ENCODE measurements at places on chromosomes 2 and 18.

GRCh38 chr2:182359990-182360662 is 66.7 kb downstream of the PDE1A start:
- no peak for DNase-seq

DNA sequence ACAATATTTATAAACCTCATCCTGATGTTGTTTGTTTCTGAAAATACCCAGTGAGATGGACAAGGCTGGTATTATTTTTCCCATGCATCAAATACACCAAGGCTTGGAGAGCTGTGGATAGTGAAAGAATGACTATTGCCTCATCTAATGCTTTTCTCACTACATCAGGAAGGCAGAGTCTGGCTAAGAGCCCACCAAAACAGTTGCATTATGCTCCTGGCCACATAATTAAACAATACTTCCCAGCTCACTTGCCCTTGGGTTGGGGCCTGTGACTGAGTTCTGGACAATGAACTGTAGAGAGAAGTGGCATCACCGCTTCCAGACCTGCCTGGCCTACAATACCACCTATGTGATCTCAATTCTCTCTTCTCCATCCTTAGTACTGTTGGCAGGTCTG is 46.4 kb upstream of the REEP1 start:
- DNase-seq, result no peak

- no peak for DNase-seq
These were observed 48.0 kb downstream of the ROCK2 start for GRCh38 chr2:11296401-11296800.

GRCh38 chr2:76251342-76251741 is 540.6 kb upstream of the GCFC2 start:
- DNase-seq, result no peak

Data from NCI-H187 treated with DMSO at 0.1 percent for 48 hours (cell line).